ENCODE measurements at places on chromosomes 6 and 20. TPM values are rescaled to one million over a fixed set of nuclear protein-coding genes. Genes with fewer than 3 reads are reported as not detected.
A peak's percentile ranks its signal among the peaks of the same experiment; 100 is the strongest.

DNA sequence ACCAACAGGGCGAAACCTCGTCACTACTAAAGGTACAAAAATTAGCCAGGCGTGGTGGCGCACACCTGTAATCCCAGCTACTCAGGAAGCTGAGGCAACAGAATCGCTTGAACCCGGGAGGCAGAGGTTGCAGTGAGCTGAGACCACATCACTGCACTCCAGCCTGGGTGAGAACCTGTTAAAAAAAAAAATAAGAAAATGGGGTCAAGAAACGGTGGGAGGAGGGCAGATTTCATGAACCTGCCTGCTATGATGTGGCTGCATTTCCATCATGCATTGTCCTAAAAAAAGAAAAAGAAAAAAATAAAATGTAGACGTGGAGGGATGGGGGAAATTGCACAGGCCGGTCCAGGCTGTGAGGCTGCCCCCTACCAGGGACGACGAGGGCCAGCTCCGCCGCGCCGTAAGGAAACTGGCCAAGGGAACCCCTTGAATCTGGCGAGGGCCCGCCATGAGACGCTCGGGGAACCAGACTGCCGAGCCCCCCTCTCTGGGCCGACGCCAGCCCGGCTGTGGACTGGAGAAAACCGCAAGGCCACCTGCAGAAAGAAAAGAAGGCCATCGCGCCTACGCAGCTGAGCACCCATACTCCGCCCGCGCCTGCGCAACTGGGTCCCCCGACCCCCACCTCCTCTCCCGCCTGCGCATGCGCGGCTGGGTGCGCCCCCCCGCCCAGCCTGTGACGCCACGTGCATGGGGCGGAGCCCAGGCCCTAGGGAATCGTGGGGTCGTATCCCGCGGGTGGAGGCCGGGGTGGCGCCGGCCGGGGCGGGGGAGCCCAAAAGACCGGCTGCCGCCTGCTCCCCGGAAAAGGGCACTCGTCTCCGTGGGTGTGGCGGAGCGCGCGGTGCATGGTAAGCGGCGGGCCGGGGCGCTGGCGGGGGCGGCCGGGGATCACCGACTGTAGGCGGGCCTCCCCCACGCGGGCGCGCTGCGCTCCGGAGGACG is at the start of gene ENTPD6:
Gene ENTPD6, plus strand, starts transcription at position 699 of the 948 bp plus-strand sequence. CDS start 10,825 bp downstream, outside the sequence.
- DNase-seq: peak; percentile 93
- peak within 1 kb of the TSS; percentile 89 for H3K4me3 ChIP-seq
- peaks cover 40% of the 10 kb centered on the region for H3K4me1 ChIP-seq
- peaks cover 2% of the 10 kb centered on the region for H3K36me3 ChIP-seq

DNA sequence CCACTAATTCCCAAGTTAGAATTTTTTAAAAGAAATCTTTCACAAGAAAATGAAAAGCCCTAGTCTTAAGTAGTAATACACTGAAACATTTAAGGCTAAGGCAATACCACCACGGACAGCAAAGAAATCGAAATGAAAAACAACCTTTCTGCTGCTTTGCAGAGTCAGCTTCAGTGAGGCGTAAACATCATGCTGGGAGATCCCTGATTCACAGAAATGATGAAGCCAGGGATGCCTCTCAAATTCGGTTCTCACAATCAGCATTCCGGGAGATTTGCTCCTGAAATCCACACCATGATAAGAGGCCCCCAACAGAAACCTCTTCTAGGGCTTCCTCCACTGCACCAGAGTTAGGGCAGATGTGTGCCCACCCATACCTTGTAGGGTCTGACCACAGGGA is 18.6 kb downstream of the RRBP1 start:
- no peak overlapping the region for H3K4me3 ChIP-seq
- H3K4me1 ChIP-seq: peaks cover 38% of the 10 kb centered on the region
- H3K27ac ChIP-seq: no peak overlapping the region
- peaks cover 12% of the 10 kb centered on the region for H3K36me3 ChIP-seq
- DNase-seq: no peak

The BANF2 gene
- not detected for total RNA-seq

The CHRNA4 gene
- not detected for total RNA-seq

DNA sequence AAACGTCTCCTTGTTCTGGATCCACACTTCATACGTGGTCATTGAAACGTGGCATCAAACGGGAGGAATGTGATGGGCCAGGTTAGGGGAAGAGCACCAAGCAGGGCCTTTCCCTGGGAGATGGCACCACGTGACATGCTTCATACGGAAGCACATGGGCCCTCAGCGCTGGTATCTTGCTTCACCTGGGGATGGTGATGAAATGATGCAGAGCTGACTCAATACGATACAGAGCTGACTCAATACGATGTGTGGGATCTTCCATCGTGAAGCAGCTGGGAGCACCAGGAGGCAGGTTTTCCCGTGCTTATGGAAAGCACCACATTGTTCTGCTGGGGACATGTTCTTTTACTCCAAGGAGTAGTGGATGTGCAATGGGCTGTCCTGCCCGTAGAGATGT is 22.5 kb upstream of the TAGAP start:
- no peaks in the 10 kb centered on the region for H3K36me3 ChIP-seq
- H3K4me3 ChIP-seq: no peak overlapping the region
- peaks cover 67% of the 10 kb centered on the region for H3K4me1 ChIP-seq
- no peak overlapping the region for H3K27ac ChIP-seq
- H3K27me3 ChIP-seq: peaks cover 2% of the 10 kb centered on the region
